D721Med (cell line): ENCODE measurements at places on chromosomes 4 and X.

- no peak for DNase-seq
Observed at GRCh38 chr4:19309378-19309777, 942.3 kb upstream of the SLIT2 start.

GRCh38 chr4:81319657-81320056 lies 104.6 kb upstream of the PRKG2 start:
- DNase-seq = no peak

- DNase-seq = no peak
Observed at GRCh38 chr4:1399508-1400190, 6.6 kb downstream of the NKX1-1 start.

DNA sequence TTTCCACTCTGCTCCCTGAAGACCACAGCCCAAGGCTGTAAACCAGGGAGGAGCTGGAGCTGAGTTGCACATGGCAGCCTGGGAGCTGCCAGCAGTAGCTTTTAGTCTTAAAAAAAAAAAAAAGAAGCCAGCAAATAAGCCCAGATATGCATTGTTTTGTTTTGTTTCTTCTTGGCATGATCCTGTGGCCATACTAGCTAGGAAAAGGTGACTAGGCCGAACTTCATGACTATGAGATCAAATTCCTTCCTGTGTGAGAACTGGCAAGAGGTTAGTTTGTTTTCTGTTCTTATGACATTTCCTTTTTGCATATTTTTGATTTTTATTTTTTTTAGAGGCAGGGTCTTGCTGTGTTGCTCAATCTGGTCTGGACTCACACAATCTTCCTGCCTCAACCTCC lies 323.3 kb downstream of the DCTD start:
- no peak for DNase-seq

GRCh38 chrX:13094828-13095341 lies 50.5 kb upstream of the FAM9C start:
- DNase-seq = no peak

DNA sequence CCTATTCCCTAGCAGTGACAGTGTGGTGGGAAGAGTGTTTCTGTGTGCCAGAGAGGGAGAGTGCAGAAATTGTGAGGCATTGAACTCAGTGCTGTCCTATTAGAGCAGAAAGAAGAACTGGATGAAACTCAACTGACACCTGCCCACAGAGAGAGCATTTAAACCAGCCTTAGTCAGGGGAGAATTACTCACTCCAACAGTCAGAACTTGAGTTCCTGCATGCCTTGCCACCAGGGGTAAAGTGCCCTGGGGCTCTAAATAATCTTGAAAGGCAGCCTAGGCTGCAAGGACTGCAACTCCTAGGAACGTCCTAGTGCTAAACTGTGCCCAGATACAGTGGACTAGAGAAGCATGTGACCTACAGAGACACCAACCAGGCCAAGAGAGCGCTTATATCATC lies 12.8 kb downstream of the CYSLTR1 start:
- no peak for DNase-seq

- no peak for DNase-seq
Observed at GRCh38 chr4:138702190-138702824, 313.3 kb upstream of the NOCT start.

- no peak for DNase-seq
Observed at GRCh38 chr4:111066447-111066846, 443.6 kb upstream of the PITX2 start.

- DNase-seq = no peak
Observed at GRCh38 chrX:42273387-42273786, 350.0 kb upstream of the CASK start.

DNA sequence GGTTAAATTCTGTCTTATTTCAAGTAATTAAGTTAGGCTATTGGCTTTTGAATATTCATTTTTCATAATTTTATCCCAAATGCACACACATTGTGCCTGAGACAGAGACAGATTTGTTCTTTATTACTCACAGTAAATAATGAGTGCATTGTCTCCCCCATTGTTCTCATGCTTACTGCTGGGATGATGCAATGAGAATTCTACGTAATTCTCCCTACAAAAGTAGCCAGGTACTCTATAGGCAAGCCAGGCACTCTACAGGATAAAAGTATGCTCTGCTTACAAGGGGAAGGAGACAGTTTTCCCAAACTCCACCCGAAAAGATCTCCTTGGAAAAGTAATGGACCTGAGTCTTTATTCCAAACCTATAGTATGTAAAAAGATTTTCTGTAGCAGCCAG lies 1890.7 kb upstream of the PCDH10 start:
- no peak for DNase-seq

DNA sequence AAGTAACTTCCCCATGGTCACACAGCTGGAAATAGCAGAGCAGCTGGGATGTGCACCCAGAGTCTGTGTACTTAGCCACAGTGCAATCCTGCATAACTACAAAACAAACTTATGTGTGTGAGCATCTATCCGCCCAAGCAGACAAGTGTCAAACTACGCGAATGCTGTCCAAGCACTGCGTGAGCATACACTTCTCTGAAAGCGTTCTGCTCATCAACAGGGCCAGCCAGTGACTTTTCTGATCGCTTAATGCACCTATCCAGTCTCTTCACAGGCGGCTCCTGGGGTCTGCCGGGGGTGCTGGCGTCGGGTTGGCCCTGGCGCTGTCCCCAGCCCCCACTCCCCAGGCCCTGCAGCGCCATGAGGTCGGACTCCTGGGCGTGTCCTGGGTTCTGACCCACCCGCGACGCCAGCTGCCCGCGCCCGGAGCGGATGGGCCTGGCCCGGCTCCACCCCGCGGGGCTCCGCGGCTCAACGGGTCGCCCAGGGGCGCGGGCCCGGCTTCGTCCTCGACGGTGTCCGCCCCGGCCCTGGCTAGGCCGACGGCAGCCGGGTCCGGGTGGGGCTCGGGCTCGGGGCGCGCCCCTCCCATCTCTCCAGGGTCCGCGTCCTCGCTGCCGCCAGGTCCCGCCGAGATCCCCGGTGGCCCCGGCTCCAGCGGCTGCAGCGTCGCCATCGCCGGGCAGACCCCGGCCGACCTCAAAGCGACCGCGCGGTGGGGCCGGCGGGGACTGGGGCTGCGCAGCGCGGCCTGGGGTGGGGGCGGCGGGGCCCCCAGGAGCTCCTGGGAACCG lies 1.3 kb upstream of the ZNF141 start:
- no peak for DNase-seq

GRCh38 chr4:7196288-7196651 lies 3.9 kb downstream of the SORCS2 start:
- peak; percentile 11 for DNase-seq
